Fibroblast of villous mesenchyme (primary cell): ENCODE measurements at places on chromosomes 5 and 9. TPM values are rescaled to one million over a fixed set of nuclear protein-coding genes. Genes with fewer than 3 reads are reported as not detected.
A peak's percentile ranks its signal among the peaks of the same experiment; 100 is the strongest.

- peak; percentile 38 for DNase-seq
Observed at GRCh38 chr5:82106207-82106606, 134.4 kb downstream of the ATG10 start.

GRCh38 chr5:35244171-35244570, 13.9 kb upstream of the PRLR start:
- no peak for DNase-seq

DNA sequence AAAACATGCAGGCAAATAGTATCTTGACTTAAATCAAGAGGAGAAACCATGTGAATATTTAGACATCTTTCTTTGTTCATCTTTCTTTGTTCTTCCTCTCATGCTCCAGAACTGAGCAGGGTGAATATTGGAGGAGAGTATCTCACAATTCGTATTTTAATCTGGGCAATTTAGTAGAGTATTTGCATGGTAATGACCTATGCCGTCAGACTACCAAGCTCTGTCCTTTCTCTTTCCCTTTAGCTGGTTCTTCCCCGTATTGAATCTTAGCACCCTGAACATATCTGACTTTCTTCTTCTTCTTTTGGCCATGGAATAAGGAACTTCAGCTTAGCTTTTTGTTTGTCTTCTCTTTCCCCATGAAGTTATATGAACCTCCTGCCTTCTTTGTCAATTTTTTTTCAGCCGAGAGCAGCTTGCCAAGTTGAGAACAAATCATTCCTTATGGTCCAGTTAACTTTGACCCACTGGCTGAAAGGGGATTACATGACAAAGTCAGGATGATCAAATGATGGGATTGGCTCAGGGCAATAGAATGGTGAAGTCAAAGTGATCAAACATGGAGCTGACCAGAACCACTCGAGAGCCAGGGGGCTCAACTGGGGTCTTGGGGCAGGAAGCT, 95.8 kb downstream of the DAPK1 start:
- DNase-seq: no peak

DNA sequence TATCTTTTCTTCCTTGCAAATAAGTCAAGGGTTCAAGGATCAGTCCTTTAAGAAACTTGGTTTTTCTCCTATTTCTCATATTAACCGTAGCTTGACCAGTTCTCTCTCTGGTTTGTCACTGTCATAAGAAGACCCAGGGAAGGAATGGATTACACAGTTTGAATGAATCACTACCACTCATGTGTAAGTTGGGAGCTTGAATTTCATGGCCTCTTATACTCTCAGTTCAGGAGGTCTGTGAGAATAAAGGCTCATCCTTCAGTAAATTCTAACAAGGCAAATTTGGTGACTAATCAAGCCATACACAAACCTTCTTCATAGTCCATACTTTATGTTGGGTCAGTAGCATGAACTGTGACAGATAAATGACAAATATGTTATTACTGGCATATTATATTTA, 323.1 kb upstream of the ACTBL2 start:
- DNase-seq: no peak

- no peak for DNase-seq
Observed at GRCh38 chr9:114925039-114925438, 5.4 kb downstream of the TNFSF8 start.

- DNase-seq: no peak
Observed at GRCh38 chr5:6520201-6520600, 71.5 kb downstream of the UBE2QL1 start.

DNA sequence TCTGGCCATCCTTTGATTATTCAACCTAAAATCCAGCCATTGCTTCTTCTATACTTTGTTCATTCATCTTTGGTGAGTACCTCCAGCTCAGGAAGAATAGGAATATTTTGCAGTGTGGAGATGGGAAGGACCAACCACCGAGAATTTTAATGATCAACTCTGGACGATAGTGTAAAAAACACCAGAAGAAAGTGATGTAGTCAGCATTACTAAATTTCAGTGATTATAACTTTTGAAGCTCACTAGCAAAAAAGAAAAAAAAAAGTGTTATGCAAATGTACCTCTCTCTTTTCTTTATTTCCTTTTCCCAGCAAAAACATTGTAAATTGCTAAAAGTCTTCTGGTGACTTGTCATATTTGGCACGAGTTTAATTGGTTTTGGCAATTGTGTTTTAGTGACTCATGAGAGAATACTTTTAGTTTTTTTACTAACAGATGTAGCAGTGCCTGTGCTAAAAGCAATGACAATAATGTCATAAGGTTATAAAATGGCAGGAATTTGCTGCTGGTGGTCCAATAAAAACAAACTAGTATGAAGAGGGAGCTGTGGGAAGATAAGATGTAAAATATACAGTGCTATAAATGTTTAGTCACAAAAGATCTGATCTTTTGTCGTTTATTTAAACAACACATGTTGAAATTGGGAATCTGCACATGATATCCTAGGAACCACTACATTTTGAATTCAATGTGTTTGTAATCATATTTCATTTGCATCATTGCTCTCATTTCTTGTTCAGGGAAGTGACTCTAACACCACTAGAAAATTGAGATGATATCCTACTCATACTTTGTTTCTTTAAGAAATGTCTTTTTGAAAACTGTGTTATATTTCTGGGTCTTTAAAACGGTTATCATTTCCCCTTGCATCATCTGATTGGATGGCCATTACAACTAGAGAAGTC, 81.3 kb upstream of the ERCC6L2 start:
- peak; percentile 94 for DNase-seq

SPINK5 gene
- under 0.01 TPM in 1 of 2 replicates, not detected in the other for total RNA-seq

ANKRD34B gene
- total RNA-seq: not detected in 2 replicates

KIF4B gene
- total RNA-seq: under 0.01 TPM in 1 of 2 replicates, not detected in the other
